ENCODE measurements at places on chromosomes 11 and 22.

- no peak for DNase-seq
Observed at GRCh38 chr11:130194241-130195023, 34.9 kb downstream of the ST14 start.

DNA sequence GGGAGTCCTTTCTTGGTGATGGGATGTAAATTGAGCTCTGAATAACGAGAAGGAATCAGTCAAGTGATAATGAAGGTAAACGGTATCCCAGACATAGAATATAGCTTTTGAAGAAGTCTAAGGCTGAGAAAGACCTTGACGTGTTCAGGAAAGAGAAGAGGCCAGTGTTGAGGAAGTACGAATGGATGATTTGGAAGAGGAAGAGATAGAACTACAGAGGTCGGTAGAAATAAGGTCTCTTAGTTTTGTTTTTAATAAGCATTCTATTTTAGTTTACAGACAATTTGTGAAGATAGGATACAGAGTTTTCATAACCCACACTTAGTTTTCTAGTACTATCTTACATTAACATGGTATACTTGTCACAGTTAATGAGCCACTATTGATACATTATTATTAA lies 1598.1 kb downstream of the FAM181B start:
- no peak for DNase-seq

- no peak for DNase-seq
Observed at GRCh38 chr11:89489930-89490329, 1.2 kb downstream of the NOX4 start.

DNA sequence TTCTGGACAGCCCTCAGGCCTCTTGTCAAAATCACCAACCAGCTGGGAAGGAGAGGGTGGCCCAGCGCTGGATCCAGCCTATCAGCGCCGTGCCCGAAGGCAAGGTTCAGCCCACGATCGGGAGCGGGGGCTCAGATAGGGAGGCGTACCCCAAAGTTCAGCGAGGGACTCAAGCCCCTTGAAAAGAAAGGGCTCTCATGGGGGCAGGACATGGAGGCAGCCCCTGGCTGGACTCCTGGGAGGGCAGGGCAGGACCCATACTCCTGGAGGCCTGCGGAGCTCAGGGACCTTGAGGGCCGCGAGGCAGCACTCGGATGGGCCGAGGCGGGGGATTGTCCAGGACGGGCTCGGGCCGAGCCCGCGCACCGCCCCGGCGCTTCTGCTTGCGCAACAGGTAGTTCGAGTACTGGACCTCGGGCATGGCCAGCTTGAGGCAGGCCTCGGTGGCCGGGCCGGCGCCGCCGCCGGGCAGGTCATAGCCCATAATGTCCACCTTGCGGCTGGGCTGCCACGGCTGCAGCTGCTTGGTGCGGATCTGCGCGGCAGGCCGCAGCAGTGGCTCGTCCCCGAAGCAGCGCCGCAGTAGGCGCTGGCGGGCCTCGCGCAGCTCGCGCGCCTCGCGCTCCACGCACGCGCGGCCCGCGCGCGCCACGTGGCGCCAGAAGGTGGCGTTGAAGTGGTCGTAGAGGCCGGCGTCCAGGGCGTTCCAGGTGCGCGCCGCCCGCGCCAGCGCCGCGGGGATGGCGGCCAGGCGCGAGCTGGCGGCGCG lies 6.5 kb downstream of the GAL3ST3 start:
- DNase-seq, result no peak

DNA sequence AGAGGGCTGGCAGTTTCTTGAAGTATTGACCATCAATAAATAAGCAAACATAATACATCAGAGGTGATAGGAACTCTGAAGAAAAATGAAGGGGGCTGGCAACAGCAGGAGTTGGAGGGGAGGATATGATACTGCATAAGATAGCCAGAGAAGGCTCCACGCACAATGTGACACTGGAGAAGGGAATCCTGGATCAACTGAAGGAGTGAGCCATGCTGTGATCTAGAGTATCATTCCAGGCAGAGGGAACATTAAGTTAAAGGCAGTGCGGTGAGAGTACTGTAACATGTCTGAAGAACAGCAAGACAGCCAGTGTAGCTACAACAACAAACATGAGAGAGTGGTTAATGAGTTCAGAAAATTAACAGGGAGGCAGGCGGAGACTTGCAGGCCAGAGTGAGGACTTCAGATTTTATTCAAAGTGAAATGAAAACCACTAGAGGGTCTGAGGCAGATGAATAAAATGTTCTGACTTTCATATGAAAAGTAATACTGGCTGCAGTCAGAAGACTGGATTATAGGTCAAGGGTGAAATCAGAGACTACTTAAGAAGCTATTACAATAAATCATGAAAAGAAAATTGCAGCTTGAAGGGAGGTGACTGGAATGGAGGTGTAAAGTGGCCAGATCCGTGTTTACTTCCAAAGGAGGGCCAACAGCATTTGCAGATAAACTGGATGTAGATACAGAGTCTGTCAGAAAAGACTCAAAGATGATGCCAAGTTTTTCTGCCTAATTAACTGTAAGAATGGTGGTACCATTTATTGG lies 49.4 kb downstream of the RRAS2 start:
- no peak for DNase-seq

DNA sequence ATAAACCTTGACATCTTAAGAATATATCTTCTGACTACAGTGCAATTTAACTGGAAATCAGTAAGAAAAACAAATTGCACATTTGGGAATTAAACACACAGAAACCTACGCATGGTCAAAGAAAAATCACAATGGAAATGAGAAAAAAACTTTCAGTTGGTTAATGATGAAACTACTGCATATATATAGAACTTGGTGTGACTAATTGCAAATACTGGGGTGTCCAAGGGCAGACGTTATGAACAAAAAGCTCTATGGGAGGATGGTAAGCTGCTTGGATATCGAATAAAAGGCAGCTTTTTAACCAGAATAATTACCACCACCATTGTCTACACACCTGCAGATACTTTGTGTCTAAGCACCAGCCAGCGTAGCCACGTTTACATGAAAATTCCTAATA lies 791 bp downstream of the GDPD4 start:
- DNase-seq, result no peak

DNA sequence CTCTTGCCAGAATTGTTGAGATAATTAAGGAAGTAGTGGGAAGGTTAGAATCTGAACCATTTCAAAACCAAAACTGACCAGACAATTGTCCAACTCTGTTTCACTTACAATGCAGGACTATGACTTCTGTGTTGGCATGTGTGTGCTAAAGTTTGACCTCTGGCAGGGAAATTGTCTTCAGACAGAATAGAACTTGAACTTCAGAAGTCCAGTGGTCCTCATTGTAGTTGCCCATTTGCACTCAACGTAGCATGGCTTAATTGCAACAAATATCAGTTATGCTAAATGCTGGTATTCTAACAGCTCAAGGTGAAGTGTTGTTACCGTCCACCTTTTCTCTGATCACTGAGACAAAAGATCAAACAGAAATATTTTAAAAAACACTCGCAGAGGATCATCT lies 47.2 kb downstream of the BLID start:
- DNase-seq, result no peak

DNA sequence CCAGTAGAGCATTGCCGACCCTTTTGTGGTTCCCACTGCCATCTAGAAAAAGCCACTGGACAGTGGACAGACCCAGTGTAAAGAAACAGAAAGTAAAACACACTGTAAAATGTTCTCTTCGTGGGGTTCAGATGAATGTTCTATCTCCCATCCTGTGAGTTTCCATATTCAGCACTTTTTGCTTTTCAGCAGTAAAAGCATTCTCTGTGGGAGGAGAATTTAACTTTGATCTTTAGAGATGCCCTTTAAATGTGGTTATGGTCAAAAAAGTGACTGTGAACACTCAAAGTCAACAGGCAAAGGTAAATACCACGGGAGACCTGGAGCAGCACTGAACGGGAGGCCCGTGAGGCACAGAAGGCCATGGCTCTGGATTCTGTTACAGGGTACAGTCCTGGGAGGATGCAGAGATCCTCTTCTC lies 53.9 kb downstream of the FLI1 start:
- no peak for DNase-seq

DNA sequence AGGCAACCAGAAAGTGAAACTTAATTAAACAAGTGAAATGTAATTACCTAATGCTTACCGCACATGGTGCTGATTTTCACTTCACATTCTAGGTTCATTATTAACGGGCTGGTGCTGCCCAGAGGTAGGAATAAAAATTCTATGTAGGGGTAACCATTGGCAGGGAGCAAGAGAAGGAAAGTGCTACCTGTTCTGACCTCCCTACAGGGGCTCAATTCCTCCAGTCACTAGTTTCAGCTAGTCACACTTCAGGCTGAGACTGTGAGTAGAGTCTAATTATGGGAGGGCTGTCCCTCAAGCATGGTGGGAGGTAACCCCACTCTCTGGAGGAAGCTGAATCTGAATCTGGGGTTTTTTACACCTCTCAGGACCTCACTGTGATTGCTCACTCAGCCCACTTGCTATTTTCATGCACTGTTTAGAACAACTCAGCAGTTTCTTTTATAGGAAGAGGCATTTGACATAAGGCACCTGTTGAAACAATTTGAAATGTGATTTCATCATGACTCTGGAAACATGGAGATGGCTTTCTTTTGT lies 75.4 kb downstream of the MAML2 start:
- DNase-seq, result peak; percentile 16

- no peak for DNase-seq
Observed at GRCh38 chr11:34929794-34930763, 13.7 kb downstream of the PDHX start.

DNA sequence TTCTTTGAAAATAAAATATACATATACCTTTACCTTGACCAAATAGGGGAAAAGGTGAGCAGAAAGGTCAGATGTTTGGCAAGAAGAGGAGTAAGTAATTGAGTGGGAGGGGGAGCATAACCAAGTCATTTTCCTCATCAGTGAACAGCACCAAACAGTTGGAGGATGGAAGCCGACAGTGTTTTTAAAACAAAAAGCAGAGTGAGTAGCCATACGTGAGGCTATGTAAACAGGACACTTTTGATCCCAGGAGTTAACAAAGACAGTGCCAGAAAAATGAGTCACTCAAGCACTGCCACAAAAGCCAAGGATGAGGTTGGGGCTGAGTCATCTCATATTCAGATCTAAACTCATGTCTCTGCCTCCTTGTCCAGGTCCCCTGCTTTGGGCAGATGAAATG lies 734.7 kb downstream of the KCNA4 start:
- peak; percentile 92 for DNase-seq

DNA sequence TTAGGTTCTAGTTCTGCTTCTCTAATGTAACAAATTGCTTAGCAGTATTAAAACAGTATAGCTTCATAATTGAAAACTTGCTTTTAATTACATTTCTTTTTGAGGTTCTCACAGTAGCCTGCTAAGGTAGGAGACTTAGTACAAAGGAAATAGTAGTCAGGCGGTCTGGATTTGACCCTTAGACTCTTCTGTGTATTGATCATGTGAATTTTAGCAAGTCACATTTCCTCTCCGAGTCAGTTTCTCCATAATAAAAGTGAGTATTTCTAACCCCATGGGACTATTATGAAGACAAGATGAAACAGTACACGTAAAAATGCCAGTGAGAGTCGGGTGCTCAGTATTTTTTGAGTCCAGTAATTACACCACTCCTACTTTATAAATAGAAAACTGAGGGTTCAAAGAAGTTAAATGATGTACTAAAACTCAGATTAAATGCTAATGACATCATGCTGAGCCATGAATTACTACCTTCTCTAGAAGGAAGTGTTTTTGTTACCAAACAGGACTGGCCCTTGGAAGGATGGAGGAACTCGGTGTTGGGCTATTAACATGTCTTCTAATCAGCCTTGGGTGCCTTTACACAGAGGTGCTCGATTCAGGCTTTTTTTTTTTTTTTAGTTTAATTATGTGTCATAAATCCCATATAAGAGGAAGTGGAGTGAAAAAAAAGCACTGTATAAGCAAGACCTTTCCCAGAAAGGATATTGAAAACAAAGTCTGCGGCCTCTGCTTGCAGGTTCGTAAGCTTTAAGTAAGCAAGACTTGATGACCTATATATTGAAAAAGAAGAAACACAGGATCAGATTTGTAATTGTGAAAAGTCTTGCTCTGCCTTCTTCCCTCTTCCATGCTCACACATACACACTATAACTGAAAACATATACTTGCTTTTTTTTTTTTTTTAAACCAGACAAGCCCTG lies 109.0 kb downstream of the EMSY start:
- DNase-seq, result no peak

- peak; percentile 11 for DNase-seq
Observed at GRCh38 chr11:27390318-27391295, 27.6 kb upstream of the CCDC34 start.

- DNase-seq, result peak; percentile 15
Observed at GRCh38 chr22:40203572-40203971, 25.8 kb downstream of the TNRC6B start.

DNA sequence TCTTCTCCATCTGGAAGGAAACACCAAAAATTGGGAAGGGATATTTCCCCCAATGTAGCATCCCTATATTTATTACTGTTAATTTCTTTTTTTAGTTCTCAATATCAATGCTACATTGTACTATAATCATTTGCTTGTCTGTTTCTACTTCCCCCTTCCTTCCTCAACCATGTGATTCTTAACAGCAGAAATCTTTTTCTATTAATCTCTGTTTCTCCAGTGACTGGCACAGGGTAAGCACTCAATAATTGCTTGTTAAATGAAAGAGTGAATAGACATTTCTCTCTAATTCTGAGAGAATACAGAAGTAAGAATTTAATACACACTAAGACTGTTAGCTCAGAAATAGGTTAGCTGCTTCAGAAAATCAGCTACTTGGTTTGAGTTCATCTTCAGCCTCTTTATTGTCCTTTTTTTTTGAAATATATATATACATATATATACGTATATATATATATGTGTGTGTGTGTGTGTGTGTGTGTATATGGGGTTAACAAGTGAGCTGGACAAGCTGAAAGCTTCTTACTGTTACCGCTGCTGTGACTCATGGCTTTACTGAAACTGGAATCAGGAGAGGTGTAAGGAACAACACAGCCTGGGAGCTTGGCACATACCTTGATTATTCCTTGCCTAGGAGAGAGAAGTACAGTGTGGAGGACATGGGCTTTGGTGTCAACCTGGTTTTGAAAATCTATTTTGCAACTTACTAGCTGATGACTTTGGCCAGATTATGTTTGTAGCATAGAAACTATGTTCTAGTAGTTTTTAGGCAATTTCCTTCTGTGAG lies 26.2 kb upstream of the PDE3B start:
- no peak for DNase-seq

DNA sequence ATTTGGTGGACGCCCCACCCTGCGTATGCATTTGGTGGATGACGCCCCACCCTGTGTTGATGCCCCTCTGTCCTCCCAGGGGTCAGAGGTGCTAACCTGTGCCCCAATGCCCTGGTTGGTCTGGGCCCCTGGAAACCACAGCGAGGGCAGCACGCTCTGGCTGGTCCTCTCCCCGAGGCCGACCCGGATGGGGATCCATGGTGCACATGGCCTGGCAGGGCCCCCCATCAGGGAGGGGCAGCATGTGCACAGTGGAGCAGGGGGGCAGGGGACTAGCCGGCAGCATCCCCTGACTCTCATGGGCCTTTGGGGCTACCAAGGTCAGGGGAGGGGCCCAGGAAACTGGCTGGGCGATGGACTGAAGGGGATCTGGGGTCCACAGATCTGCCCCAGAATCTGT lies 7.6 kb upstream of the MUC5AC start:
- DNase-seq, result no peak

DNA sequence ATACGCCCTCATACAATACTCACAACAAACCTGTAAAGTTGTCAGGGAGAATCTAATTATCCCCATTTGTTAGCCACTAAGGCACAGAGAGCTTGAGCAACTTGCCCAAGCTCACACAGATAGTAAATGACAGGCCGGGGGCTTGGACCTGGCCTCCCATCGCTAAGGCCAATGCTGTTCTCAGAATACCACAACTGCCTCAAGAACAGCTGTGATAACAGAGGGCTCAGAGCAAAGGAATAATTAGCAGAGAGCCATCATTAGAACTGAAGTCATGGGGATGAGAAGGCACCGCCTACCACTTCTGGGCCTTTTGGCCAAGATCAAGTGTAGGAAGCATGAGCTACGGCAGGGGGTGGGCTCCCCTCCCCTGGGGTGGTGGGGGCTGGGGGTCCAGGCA lies 98.6 kb downstream of the FEZ1 start:
- DNase-seq, result no peak

Measured in HCEC 1CT (cell line).